Stimulated activated naive CD8-positive, alpha-beta T cell treated with anti-CD3 and anti-CD28 coated beads, Interleukin-15, amount 100 ng/mL, for 72 hours (primary cell): ENCODE measurements at places on chromosomes 3 and 15.

DNA sequence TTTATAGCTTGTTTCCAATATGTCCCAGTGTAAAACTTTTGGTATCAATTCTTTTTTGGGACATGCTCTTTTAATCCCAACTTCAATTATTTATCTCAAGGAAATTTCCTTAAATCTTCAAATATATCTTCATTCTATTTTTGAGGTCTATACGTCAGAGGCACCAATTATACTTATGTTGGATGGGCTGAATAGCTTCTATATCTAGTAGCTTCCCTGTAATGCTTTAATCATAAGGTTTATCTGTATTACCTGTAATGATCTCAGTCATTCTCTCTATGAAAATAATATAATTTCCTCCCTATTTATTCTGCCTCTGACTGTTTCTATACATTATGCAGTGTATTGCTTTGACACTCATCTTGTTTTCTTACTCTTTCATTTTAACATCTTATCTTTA is 29.9 kb upstream of the MCCC1 start:
- no peak for DNase-seq

- peak; percentile 18 for DNase-seq
These were observed 257.2 kb upstream of the TPRG1 start for GRCh38 chr3:188914552-188914951.

- no peak for DNase-seq
These were observed 1.1 kb upstream of the BLOC1S6 start for GRCh38 chr15:45586125-45586524.

GRCh38 chr3:42708611-42709151 is 6.1 kb upstream of the HHATL start:
- DNase-seq: no peak

GRCh38 chr3:129524081-129524480 is 4.4 kb upstream of the RHO start:
- DNase-seq: no peak

DNA sequence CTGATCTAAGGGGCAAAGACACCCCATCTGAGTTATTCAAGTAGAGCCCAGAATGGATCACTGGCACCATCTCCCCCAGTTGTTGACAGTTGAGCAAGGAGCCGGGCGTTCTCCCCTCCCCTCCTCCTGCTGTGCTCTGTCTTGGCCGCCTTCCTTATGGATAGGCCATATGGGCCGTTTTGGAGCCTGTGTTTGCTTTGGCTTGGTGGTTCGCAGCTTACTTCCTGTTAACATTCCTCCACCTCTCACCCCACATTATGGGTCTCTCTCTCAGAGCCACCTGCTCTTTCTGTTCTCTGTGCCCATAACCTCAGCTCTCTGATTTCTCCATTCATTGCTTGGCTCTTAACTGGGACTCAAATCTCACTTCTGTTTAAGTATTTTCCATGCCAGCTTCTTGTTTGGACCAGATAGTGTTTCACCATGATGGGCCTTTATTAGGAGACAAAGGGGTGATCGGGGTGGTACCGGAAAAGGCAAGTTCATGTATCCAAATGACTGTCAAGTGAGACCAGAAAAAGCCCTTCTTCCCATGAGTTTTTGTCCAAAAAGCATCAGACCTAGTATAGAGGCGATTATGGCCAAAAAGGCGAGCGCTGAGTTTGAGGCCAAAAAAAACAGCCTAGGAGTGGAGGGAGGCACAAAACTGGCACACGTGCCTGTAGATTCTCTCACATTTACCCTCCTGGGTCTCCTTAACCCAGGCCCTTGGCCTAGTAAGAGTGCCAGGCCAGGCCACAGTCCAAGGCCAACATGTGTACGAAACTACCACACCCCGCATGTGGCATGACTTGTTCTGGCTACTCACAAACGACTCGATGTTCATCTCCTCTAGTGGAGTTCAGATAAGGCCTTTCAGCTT is 62.6 kb downstream of the DUT start:
- DNase-seq: no peak

DNA sequence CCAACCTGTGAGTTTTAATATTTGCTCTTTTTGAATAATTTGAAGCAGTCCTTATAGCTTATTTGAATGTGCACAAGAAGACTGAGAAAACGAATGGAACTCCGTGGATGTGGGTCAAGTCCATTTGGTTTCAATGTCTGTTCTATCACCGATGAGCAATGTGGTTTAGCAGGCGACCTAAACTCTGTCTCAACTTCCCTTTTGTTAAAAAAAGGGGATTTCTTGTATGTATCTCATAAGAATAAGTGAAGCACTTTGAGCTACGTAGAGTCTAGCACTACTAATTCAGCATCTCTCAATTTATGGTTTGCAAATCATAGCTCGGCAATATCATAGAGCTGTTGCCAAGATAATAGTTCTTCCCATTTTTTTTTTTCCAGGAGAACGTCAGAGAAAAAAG is 4.6 kb upstream of the SKIL start:
- no peak for DNase-seq

DNA sequence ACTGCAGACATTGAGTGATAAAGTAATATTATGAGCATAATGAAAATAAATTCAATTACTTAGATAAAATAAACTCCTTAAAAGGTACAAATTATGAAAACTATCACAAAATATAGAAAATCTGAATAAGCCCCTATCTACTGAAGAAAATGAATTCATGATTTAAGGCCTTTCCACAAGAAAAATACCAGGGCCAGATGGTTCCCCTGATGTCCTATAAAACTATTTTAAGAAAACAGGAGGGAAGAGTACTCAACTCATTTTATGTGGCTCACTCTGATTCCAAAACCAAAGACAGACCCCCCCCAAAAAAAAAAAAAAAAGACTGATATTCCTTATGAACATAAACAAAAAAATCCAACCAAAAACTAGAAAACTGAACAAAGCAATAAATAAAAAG is 59.9 kb downstream of the ADAM10 start:
- no peak for DNase-seq

DNA sequence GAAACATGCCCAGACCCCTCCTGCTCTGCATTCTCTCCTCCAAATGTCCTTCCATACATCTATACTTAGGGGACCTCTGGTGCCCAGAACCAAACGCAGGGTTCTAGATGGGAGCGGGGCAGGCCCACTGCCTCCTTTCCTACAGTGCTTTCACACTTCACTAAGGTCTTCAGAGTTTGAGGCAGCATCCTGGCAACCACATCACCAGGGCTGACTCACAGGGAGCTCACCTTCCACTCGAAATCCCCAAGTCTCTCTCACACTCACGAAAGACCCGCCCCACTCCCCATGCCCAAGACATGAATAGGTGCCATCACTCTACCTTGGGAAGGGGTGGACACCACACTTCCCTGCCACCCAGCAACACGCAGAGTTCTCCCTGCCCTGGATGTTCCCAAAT is 18.9 kb downstream of the HOMER2 start:
- no peak for DNase-seq

DNA sequence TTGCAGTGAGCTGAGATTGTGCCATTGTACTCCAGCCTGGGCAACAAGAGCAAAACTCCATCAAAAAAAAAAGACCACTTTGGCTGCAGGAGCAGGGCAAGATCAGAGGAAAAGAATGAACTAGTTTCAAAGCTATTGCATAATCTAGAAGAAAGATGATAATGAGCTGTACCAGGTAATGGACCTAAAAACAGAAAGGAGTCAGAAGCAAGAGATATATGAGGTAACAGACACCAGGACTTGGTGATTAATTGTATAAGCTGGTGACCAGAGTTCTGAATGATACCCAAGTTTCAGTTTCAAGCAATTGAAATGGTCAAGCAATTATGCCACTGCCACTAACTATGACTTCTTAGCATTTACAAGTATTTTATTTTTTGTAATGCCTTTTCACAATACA is 2.9 kb downstream of the POLQ start:
- no peak for DNase-seq

- DNase-seq: no peak
These were observed 466.1 kb upstream of the ATP11B start for GRCh38 chr3:182327196-182327681.

DNA sequence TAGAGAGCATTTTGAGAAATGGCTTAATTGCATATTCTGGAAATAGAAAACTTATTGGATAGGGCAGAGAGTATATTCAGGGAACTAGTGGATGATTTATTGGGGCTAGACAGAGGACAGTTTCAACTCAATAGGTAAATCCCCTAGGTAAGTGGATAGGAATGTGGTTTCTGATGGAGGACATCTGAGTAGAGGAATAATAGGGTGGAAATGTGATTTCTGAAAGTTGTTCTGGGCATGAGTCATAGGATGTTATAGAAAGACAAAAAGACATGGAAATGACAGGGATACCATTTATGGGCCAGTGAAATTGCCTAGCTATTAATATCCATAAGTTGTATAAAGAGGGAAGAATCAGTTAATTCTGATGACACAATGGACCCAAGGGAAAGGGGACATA is 563.3 kb upstream of the GOLIM4 start:
- no peak for DNase-seq

DNA sequence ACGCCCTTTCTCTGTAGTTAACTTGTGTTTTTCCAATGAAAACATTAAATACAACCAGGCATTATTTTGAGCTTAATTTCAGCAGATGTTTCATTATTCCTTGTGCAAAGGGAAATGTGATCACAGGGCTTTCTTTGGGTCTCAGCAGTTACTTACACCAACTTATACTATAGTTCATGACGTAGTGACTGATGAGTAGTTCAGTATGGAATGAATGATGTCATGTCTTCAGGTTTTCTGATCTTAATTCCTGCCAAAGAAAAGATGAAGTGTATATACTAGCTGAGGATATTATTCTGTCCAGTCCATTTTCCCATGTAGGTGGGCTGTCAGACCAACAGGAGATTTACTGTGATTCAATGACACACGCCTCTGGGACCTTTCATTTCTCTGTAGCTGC is 61.3 kb downstream of the MYRIP start:
- no peak for DNase-seq

- DNase-seq: no peak
These were observed 207.5 kb downstream of the IL20RB start for GRCh38 chr3:137165117-137165806.

DNA sequence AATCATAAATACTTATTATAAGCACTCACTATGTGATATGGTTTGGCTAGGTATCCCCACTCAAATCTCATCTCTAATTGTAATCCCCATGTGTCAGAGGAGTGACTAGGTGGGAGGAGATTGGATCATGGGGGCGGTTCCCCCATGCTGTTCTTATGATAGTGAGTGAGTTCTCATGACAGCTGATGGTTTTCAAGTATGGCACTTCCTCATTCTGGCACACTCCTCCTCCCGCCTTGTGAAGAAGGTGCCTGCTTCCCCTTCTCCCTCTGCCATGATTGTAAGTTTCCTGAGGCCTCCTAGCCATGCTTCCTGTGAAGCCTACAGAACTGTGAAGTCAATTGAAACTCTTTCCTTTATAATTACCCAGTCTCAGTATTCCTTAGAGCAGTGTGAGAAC is 53.3 kb upstream of the CHMP2B start:
- DNase-seq: no peak

DNA sequence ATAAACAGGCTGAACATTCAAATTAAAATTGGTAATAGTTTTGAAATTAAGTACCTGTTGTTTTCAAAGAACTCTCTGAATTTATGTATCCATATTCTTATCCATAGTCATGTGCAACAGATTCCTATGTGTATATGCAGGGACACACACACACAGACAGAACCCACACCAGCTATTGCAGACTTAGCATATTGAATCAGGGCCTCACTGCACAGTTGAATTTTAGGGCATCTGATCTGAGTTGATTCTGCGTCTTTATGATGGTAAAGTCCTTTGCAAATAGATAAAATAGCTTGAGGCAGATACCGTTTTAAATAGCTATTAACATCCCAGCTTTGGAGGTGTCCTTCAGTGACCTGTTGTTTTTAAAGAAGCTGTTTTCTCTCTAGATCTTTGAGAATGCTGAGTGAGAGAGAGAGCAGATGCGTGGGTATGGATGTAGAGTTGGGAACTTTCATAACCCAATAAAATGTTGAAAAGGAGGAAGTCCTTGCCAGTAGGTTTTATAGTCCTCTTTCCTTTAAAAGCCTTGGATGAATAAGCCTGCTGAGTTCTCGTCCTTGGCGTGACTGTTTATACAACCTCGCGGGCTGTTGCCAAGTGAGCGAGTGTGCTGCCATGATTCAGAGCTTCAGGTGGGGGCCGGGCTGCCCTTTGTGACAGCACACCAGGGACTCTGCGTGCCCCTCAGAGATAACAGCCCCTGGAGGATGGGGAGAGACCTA is 18.3 kb downstream of the MYZAP start:
- no peak for DNase-seq

GRCh38 chr3:171984883-171985282 is 54.5 kb upstream of the FNDC3B start:
- no peak for DNase-seq

GRCh38 chr15:71093054-71094024 is 21.9 kb upstream of the THSD4 start:
- DNase-seq: no peak

- no peak for DNase-seq
These were observed 10.0 kb upstream of the PLXNA1 start for GRCh38 chr3:126972866-126973265.

GRCh38 chr3:197417441-197417840 is 119.0 kb upstream of the DLG1 start:
- DNase-seq: no peak

GRCh38 chr3:191961022-191961421 is 500.1 kb downstream of the PYDC2 start:
- no peak for DNase-seq

- DNase-seq: no peak
These were observed 201.7 kb upstream of the BCL6 start for GRCh38 chr3:187946981-187947380.

- no peak for DNase-seq
These were observed 85.6 kb upstream of the POU1F1 start for GRCh38 chr3:87361956-87362355.

DNA sequence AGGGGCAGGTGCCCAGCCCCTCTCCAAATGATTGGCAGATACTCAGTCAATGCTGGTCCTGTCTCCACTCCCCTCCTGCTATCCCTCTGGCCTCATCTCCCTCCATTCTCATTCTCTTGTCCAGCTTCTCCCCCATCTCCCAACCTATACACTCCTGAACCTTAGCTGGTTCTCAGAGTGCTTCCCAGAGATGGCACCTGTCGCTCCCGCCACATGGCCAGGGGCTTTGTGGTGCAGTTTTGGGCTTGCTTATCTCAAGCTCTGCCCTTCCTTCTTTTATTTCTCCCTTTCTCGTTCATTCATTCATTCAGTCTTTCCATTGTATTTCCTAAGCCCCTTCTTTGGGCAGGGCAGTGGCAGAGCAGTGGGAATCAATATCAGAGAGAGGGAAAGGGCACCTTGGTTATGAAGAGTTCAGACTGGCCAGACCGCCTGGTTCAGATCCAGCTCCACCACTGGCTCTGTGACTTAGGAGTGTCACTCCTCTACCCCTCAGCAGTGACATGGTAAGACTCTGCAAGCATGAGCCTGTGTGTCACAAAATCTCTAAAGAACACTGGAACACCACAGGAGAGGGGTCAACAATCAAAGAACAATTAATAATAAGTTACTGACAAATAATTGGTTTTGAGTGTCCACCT is 20.2 kb upstream of the CXCR6 start:
- no peak for DNase-seq
